ENCODE measurements at places on chromosomes 7 and 10.

DNA sequence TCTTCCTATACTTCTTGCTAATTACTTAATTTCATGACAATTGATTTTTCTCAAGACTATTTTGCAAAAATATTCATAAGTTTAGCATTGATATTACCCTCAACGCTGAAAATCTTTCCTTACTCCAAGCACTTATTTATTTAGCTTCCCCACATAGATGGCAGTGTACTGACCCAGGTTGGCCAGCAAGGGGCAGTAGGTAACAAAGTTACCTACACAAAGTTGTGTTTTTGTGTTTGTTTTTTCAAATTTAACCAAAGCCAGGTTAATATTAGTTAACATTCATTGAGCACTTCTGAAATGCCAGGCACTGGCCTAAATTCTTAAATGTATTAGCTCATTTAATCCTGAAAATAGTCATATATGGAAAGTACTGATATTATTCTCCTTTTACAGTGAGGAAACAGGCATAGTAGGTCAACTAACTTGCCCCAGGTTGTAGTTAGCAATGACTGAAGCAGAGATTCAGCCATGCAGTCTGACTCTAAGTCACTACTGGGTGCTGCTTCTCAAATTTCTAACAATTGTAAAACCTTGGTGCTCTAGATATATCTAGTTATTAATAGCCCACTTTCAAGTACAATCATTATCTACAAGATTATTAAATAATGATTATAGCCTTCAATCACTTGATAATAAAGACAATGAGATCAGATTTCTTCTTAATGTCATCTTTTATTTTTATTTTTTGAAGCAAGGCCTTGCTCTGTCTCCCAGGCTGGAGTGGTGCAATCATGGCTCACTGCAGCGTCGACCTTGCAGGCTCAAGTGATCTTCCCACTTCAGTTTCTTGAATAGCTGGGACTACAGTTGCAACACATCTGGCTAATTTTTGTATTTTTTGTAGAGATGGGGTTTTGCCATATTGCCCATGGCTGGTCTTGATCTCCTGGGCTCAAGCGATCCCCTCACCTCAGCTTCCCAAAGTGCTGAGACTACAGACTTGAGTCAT is 5.8 kb upstream of the GGCT start:
- DNase-seq: no peak

GRCh38 chr10:31770307-31770902 is 158.2 kb downstream of the ARHGAP12 start:
- DNase-seq: no peak

- no peak for DNase-seq
Measured at GRCh38 chr7:116367171-116367813, 132.2 kb upstream of the CAV2 start.

DNA sequence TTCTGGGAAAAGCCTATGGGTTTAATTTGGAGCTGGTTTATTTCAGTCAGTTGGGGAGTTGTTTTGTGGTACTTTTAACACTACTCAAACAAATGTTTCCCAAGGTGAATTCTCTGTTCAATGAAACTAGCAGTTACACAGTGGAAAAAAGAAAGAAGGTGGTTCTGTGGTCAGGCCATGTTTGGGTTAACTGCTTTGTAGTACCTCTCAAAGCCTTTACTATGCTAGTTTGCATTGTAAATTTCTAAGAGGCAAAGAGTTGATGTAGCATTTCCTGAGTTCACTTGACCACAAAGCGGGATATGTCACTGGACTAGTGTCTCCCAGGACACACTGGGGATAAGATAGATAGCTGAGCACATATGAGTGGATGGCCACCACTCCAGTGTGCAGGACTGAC is 145.4 kb downstream of the KIF20B start:
- DNase-seq: no peak

GRCh38 chr7:159370-160270 is 32.8 kb upstream of the FAM20C start:
- DNase-seq: no peak

- DNase-seq: no peak
Measured at GRCh38 chr10:78413076-78414055, 379.7 kb downstream of the RPS24 start.

GRCh38 chr7:76206633-76207032 is 4.9 kb downstream of the SRRM3 start:
- DNase-seq: no peak

DNA sequence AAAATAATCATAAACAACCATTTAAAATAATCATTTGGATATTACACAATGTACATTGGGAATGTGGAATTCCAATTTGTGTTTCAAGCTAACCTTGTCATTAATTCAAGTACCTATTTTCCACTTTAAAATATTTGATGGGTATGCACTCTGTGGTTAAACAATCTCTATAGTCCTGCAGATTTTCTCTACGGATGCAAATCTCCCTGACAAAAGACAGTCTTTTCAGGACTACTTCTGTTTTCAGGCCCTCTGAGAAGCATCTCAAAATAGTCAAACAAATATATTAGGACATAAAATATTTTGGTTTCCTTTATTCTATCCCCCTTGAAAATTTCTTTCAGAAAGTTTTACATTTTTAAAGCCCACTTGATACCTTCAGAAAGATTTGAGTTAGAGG is 735.6 kb upstream of the MBL2 start:
- DNase-seq: no peak

DNA sequence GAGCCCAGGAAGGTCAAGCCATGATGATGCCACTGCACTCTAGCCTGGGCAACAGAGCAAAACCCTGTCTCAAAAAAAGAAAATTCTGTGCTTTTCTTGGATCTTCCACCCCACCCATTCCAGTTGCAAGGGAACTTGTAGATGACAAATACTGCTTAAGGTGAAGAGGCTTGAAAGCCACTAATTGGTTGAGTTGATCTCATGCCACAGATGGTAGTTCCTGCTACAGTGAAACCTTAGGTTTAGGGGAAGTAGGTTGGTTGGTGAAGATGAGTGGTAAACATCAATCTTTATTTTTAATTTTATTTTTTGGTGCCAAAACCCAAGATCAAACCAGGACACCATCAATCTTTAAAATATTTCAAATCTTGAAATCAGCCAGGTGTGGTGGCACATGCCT is 2.9 kb upstream of the GDI2 start:
- DNase-seq: no peak

DNA sequence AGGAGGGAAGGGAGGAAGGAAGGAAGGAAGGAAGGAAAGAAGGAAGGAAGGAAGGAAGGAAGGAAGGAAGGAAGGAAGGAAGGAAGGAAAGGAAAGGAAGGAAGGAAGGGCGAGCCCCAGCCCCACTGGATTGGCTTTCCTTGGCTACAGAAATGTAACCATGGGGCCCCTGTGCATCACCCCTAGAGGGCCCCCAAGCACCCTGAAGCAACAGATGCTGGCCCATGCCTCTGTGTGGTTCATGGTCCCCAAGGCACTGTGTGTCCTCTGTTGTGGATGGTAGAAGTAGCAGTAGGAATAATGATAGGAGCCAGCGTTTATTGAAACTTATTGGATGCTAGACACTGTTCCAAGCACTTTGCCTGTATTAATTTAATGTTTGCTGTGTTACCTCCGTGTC is 116.6 kb upstream of the MACROH2A2 start:
- no peak for DNase-seq

GRCh38 chr7:37719077-37719476 is 35.5 kb downstream of the GPR141 start:
- no peak for DNase-seq

- DNase-seq: no peak
Measured at GRCh38 chr10:16845248-16845647, 28.0 kb upstream of the RSU1 start.

- DNase-seq: no peak
Measured at GRCh38 chr7:147245274-147245673, 1128.7 kb downstream of the CNTNAP2 start.

DNA sequence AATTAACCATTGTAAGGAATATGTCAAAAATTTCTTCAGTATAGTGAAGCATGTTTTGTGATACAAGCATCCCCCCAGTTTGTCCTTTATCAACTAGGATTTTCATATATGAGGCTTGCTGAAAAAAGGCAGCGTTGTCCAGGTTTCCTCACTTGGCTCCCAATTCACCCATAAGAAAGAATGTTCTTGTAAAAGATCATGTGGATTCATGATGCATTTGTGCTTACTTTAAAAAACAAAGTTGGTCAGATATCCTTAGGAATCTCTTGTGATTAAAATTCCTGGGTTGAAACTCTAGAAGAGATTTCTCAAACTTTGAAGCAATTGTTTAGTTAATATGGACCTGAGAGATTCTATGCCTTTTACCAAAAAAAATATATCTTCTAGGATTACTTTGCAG is 181.8 kb downstream of the KIAA1217 start:
- no peak for DNase-seq

- no peak for DNase-seq
Measured at GRCh38 chr10:20601941-20602461, 295.1 kb downstream of the NEBL start.

GRCh38 chr7:25009257-25009656 is 29.3 kb upstream of the OSBPL3 start:
- no peak for DNase-seq

- DNase-seq: no peak
Measured at GRCh38 chr10:71381611-71382010, 15.1 kb upstream of the CDH23 start.

GRCh38 chr10:104330168-104331110 is 7.8 kb downstream of the ITPRIP start:
- no peak for DNase-seq

DNA sequence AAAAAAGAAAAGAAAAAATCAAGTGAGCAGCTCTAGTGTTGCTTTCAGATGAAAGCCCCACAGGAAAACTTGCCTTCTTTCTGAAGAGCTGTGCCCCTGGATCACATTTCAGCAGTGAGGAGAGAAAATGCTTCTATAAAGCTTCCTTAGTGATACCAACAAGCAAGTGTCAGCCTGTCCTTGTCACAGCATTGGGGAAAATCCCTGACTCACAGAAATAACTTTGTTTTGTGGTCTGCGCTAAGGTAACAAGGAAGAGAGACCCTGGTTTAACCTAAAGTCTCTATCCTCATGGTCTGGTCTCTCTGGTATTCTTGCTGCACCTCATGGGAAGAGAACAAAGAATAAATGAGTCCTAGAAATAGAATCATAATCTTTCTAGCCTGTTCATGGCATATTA is 885.2 kb upstream of the SORCS1 start:
- no peak for DNase-seq

GRCh38 chr7:156578978-156579430 is 61.6 kb upstream of the RNF32 start:
- no peak for DNase-seq
